ENCODE measurements at places on chromosomes 16 and 17. TPM values are rescaled to one million over a fixed set of nuclear protein-coding genes. Genes with fewer than 3 reads are reported as not detected.

ENPP7 gene
- not detected for total RNA-seq

CNGB1 gene
- total RNA-seq = 0.29 TPM

MYH13 gene
- total RNA-seq = not detected

CRYBA1 gene
- total RNA-seq = not detected

C17orf50 gene
- total RNA-seq = not detected

LRRC75A gene
- total RNA-seq = 2.4 TPM

DNA sequence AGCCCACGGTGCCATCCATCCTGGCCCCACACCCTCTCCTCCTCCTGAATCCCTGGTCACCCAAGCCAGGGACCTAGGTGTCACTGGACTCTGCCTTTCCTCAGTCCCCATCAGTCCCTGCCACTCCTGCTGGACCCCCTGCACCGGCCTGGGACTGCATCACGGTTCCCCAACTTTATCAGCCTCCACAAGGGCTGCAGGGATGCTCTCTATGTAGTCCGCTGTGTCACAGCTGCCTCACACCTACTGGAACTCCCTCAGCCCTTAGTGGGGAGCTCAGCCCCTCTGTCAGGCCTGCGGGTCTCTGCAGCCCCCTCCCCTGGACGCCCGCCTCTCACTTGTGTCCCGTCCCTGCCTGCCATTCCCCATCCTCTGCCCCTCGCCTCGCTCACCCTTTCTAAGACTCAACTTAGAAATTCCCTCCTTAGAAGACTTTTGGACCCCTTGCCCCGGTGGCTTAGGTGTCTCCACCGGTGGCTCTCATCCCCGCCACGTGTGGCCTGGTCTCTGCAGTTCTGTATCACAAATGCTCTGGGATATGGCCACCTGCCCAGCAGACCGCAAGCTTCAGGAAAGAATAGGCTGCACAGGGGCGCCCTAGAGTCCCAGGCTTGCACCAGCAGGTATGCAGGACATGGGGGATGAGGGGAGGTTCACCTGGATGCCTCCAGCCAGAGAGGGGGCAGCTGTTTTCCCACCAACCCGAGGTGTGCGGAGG is 62.9 kb downstream of the PRMT7 start:
- no peak for DNase-seq

GRCh38 chr17:74918906-74919305 is 4.1 kb downstream of the USH1G start:
- no peak for DNase-seq

GRCh38 chr17:36127199-36127893 is 23.7 kb downstream of the CCL4 start:
- DNase-seq = no peak

- DNase-seq = no peak
These were observed 167.2 kb upstream of the CDH11 start for GRCh38 chr16:65289022-65289421.
